ENCODE measurements at places on chromosomes 11 and 22. TPM values are rescaled to one million over a fixed set of nuclear protein-coding genes. Genes with fewer than 3 reads are reported as not detected.

C11orf86 gene
- total RNA-seq, result not detected

MYEOV gene
- 0.83 TPM for total RNA-seq

GSTT2 gene
- not detected for total RNA-seq

TYMP gene
- 63.0 TPM for total RNA-seq

GRCh38 chr22:45885171-45885840 is 91.7 kb downstream of the WNT7B start:
- no peaks in the 10 kb centered on the region for H3K36me3 ChIP-seq
- DNase-seq, result no peak
- no peaks in the 10 kb centered on the region for H3K4me1 ChIP-seq
- no peak overlapping the region for H3K4me3 ChIP-seq

GRCh38 chr11:19959648-19960059 is 200.6 kb downstream of the DBX1 start:
- no peaks in the 10 kb centered on the region for H3K36me3 ChIP-seq
- no peak overlapping the region for H3K27ac ChIP-seq
- H3K4me1 ChIP-seq, result no peaks in the 10 kb centered on the region
- H3K27me3 ChIP-seq, result peaks cover under 1% of the 10 kb centered on the region

GRCh38 chr11:65899356-65900124 is 648 bp downstream of the FOSL1 start:
- H3K36me3 ChIP-seq, result peaks cover 28% of the 10 kb centered on the region
- peak overlapping the region; percentile 82 for H3K4me3 ChIP-seq
- DNase-seq, result peak; percentile 89
- peaks cover 40% of the 10 kb centered on the region for H3K4me1 ChIP-seq

- no peak overlapping the region for H3K4me3 ChIP-seq
- H3K27me3 ChIP-seq, result peaks cover 4% of the 10 kb centered on the region
- H3K4me1 ChIP-seq, result no peaks in the 10 kb centered on the region
- H3K27ac ChIP-seq, result no peak overlapping the region
- DNase-seq, result no peak
These were observed 6.4 kb upstream of the CARD16 start for GRCh38 chr11:105051559-105051958.

GRCh38 chr11:64656862-64657261 is 65.8 kb downstream of the SLC22A12 start:
- H3K4me3 ChIP-seq, result no peak overlapping the region
- H3K4me1 ChIP-seq, result peaks cover 9% of the 10 kb centered on the region
- H3K27me3 ChIP-seq, result no peaks in the 10 kb centered on the region
- no peak for DNase-seq
- no peak overlapping the region for H3K27ac ChIP-seq

Measured in activated CD4-positive, alpha-beta T cell treated with anti-CD3 and anti-CD28 coated beads, Interleukin-2, amount 10 ng/mL, durations not matched to agents 24 days and 14 days (primary cell).